ENCODE measurements at places on chromosomes 2 and 18.

DNA sequence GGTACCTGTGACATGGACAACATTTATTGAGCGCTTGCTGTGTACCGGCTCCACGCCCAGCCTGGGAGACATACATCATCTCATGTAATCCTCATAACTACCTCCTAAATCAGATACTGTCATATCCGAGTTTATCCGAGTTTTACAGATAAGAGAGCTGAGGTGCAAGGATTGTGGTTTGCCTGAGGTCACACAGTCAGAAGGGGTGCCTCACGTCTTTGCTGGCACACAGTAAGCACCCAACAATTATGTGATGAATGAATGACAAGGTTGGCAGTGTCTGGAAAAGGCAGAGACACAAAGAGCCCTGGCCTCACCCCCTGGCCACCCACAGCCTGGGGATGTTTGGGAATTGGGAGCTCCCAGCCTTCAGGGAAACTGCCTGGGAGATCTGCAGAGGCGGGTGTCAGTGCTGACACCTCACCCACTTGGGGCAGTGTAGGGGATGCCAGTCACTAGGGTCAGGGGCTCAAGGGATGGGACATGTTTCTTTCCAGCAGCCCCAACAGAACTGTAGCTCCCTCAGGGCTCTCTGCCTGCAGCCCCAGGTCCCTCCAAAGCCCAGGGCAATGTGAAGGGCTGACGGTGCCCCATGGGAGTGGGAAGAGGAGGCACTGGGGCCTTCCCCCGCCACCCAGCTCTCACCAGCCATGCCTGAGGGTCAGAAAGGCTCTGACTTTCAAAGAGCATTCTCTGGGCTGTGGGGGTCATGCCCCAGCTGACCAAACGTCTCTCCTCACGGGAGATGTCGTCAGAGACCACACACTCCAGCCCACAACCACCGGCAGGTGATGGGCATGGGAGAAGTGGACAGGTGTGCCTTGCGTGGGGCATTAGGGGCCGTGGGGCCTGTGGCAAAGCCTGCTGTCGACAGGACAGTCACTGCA, 157.5 kb downstream of the ZFP36L2 start:
- DNase-seq = no peak

DNA sequence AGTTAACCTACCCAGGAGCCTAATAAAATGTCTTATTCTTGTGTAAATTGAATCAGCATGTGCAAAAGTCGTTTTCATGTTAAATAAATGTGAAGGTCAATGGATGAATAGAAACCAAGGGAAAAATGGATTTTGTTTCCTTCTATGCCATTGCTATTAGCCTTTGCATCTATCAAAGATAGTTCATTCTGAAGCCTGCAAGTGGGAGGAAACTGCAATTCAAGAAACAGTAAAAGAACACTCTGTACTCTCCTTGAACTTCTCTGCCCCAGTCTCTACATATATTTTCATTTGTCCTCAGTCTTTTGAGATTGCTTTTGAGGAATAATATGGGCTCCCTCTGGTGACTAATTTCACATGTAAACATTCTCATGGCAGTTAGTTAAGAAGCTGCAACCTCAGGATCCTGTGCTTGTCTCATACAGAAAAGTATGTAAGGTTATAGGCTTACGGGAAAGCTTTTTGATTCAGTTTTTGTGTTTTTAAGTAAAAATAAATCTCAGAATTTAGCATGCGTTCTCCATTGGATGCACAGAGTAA, 1590.0 kb upstream of the LRRTM1 start:
- no peak for DNase-seq

- no peak for DNase-seq
These were observed 4.8 kb upstream of the CAPN14 start for GRCh38 chr2:31222071-31222470.

- DNase-seq = no peak
These were observed 360.0 kb downstream of the PTPRM start for GRCh38 chr18:7927119-7927518.

DNA sequence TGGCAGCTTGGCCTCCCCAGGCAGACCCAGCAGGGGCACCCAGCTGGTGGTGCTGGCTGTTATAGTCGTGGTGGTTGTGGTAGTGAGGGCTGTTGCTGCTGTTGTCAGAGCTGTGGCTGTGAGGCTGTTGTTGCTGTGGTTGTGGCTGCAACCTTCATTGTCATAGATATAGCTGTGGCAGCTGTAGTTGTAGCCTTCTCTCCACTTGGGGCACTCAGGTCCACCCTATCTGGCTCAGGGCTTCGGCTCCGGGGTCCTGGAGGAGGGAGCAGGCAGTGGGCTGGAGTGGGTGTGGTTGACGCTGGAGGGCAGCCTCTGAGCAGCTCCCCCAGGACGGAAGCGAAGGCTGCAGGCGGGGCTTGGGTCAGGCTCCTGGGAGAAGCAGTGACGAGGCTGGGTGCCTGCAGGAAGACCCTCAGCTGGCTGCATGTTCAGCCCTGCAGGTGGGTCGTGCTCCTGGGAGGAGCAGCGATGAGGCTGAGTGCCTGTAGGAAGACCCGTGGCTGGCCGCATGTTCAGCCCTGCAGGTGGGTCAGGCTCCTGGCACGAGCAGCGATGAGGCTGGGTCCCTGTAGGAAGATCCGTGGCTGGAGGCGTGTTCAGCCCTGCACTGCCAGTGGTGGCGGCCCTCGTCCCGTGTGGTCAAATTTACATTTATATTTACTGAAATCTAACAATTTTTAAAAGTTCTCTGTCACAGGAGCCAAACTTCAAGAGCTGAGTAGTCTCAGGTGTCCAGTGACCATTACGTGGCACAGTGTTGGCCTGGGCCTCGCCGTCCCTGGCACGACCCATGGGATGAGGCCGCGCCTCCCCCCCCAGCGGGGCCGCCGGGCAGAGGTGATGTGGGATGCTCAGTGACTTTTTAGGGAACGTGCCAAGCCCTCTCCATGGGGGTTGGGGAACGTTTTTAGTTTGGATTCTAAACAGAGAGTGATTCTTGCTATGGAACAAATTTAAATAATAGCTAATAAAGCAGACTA, 79.2 kb upstream of the PXDN start:
- DNase-seq = no peak

GRCh38 chr2:69499966-69500365, 62.7 kb upstream of the NFU1 start:
- DNase-seq = no peak

DNA sequence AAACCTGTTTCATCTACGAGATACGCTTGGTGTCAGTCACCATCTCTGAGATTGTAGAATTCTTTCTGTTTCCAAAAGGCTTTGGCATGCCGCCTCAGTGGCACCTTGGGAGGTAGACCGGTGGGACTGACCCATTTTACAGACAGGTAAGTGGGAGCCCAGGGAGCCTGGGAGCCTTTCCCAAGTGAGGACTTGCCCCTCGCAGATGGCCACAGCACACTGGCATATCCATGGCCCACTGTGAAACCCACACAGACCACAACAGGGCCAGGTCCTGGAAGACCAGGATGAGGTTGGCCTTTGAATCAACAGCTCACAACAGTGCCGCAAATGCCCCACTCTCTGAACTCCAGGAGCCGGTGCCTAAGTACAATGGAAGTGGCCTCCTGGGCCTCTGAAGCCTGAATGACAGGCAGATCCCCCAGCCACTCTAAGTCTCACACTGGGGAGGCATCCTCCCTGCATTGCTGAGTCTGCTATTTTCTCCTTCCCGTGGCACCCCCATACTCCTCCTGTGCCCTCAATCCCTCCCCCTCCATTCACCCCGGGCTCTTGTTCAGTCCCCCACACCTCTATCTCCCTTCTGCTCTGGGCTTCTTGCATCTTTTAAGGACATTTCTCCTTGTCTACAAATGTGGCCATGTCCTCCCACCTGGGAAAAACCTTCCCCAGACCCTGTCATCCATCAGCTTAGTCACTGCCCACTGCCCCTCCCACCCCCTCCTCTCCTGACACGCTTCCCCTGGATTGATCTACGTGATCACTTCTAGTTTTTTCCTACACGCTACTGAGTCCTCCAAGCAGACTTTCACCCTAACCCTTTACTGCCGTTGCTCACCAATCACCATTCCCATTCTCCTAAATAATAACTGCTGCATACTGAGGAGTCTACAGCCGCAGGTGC, 26.2 kb downstream of the CENPA start:
- no peak for DNase-seq

DNA sequence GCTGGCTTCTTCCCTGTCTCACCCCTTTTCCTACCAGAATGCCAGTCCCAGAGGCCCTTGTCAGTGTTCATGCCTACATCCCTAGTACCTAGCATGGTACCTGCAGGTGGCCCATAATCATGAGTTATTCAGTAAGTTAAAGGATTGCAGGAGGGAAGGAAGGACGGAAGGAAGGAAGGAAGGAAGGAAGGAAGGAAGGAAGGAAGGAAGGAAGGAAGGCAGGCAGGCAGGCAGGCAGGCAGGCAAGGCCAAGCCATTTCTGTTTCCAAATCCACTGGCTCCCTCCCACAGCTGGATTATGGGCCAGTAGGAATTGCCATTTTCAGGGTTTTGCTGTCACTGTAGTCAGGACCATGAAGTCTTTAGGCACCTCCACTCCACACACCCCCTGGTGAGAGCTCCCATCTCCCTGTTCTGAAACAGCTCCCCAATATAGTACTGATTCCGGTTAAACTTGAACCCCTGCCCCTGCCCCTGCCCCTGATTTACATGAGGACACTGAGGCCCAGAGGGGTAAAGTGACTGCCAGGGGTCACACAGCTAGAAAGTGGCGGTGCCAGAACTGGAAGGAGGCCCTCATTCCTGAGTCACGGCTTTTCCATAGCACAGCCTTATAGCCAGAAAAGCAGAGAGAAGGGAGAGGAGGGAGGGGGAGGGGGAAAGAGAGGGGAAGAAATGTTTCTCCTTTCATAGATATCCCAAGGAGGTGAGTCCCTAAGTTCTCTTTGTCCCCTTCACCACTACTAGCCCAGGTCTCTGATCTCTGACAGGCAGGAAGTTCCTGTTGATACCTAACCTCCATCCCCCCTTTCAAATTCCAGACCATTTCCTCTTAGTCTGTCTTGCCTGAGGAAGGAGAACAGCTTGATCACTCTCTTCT, 12.2 kb upstream of the TNS1 start:
- no peak for DNase-seq

DNA sequence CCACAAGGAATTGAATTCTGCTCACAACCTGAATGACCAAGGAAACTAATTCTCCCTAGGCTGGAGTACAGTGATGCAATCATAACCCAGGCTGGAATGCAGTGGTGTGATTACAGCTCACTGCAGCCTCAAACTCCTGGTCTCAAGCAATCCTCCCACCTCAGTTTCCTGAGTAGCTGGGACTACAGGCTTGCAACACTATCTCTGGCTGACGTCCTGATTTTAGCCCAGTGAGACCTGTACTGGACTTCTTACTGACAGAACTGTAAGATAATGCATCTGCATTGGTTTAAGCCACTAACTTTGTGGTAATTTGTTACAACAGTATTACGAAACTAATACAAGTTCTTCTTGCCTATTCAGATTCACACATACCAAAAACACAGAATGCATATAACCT, 9.5 kb upstream of the KDSR start:
- DNase-seq = no peak

DNA sequence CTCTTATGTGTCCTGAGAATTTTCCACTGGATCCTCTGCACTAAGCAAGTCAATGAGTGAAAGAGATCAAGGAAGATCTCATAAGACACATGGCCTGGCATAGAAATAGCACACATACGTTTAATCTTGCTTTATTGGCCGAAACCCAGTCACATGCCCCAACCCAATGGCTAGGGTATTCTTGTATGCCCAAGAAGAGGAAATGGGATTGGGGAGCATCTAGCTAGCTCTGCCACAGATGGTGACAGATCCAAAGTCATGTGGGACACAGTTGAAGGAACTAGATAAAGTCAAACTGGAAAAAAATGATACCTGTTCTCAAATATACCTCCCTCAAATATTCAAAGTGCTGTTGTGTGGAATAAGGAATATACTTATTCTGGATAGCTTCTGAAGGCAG, 74.7 kb downstream of the CD28 start:
- no peak for DNase-seq

DNA sequence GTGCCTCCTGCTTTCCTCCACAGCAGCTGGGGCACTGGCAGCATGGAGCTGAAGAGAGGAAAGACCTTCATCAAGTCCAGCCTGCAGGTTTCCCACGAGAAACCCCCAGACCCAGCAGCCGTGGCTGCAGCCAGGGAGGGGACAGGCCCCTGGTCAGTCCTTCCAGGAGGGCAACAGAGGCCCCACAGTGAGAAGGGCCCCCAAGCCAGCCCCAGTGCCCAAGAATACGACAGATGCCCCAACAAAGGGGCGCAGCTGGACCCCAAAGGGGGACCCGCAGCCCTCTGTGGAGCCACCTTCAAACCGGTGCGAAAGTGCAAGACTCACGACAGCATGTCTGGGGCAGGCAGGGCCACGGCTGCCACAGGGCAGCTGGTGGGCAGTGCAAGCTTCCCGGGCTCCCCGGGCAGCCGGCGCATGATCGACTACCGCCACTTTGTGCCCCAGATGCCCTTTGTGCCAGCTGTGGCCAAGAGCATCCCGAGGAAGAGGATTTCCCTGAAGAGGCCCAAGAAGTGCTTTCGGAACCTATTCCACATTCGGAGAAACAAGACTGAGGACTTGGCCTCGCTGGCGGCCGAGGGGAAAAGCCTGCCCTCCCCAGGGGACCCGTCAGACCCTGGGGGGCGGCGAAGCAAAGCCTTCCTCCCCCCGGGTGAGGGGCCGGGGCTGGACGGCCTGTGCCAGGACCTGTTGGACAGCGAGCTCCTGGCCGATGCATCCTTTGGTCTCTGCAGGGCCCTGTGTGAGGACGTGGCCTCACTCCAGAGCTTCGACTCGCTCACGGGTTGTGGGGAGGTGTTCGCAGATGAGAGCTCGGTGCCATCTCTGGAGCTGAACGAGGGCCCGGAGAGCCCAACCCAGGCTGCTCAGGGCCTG, 6.9 kb downstream of the AMER3 start:
- no peak for DNase-seq

GRCh38 chr2:197309691-197310231, 819 bp downstream of the ANKRD44 start:
- no peak for DNase-seq

DNA sequence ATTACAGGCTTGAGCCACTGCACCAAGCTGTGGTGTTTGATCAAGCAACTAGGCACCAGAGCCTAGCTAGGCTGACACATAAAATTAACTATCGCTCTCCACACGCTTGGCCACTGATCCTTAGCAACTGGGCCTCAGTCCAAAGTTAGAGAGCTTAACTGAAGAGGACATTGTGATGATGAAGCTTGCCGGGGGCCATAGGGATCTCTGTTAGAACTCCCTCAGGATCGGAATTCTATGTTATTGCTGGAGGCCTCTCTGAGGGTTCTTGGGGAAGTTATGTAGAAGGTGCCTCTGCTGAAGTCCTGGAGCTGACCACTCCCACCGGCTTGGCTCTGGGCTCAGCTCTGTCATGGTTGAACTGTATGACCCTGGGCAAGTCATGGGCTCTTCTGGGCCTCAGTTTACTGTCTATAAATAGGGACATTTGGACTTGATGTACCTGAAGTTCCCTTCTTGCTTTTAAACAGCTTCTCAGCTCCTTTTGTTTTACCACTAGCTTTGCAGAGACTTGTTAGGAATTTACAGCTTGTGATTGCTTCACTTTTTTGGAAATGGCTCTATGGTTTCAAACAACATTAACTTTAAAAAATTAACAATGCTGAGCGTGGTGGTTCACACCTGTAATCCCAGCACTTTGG, 44.1 kb downstream of the GATA6 start:
- DNase-seq = no peak

- DNase-seq = no peak
These were observed 25.9 kb downstream of the CD28 start for GRCh38 chr2:203732092-203732952.

- DNase-seq = no peak
These were observed 24.1 kb downstream of the INPP4A start for GRCh38 chr2:98468621-98469236.

All from activated CD4-positive, alpha-beta T cell treated with anti-CD3 and anti-CD28 coated beads for 24 hours (primary cell).